D721Med (cell line): ENCODE measurements at places on chromosomes 6 and 20.

DNA sequence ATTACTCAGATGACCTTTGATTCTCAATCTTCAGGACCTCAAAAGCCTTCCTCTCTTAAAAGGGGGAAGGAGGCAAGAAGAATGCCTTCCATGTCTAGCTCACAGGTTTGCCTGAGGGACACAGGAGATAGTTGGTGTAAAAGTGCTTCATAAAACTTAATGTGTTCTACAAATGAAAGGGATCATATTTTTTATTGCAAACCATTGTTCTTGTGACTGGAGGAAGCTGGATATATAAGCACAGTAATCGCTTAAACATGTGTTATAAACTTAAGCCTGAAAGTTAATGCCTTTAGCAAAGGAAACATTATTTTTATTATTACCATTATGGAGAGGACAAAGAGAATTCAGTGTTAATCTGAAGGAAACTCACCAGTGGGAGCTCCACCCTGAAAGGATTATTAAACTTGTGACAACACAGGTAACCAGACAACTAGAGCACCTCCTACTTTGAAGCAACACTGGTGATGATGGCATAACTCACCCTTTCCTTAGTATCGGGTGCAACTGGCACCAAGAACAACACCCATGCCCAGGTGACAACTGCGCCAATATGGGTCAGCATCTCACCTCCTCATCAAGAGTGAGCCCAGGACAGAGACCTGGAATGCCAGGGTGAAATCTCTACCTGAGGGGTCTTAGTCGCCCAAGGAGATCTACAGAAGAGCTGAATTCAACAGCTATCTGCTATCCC, 288.7 kb upstream of the PRDM1 start:
- DNase-seq: no peak

DNA sequence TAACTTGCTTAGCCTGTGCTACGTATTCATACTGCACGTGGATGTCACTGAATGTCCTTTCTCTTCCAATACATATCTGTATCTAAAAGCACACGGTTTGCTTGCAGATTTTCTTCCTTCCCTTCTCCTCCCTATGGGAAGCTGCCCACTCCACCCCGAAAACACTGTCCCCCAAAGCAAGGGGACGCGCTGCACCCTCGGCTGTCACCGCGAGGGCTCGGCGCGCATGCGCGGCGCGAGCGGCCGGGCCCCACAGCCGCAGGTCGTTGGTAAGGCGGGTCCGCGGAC, 659 bp downstream of the TMX4 start:
- DNase-seq: no peak

DNA sequence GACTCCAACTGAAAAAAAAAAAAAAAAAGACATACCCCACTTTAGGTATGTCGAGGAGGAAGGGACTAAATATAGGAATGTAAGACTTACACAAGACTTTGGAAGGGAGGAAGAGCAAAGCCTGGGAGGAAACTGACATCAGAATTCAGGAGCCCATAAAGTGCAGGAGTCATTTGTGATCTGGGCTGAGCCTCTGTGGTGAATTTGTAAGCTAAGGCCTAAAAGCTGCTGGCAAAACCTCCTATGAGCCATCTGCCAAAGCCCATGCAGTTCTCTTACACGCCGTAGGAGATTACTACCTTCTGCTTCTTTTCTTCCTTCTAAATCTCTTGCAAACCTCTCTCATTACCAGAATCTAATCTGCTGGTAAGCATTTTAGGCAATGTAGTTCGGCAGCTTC, 52.0 kb upstream of the THEMIS start:
- peak; percentile 34 for DNase-seq

- DNase-seq: no peak
These were observed 230.6 kb downstream of the ALDH8A1 start for GRCh38 chr6:134719286-134719685.

- no peak for DNase-seq
These were observed 174.3 kb downstream of the SCP2D1 start for GRCh38 chr20:18987781-18988360.

DNA sequence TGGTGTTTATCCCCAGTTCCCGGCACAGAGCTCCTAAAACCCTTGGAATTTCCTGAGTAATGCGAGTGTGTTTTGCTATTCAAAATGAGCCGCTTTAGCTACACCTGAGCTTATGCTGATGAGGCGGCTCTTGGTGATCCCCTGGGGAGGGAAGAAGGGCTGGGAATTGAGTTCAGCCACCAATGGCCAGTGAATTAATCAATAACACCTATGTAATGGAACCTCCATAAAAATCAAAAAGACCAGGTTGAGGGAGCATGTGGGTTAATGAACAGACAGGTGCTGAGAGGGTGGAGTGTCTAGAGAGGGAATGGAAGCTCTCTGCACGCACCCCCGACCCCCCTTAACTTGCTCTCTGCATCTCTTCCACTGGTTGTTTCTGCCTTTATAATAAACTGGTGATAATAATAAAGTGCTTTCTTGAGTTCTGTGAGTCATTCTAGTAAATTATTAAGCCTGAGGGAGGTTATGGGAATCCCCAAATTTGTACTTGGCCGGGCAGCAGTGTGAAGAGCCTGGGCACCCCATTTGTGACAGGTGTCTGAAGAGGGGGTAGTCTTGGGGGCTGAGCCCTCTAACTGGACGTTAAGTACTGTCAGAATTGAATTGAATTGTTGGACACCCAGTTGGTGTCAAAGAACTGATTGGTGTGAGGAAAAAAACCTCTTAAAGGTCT, 24.6 kb upstream of the SERPINB1 start:
- no peak for DNase-seq

GRCh38 chr6:111858347-111858746, 14.9 kb downstream of the FYN start:
- DNase-seq: no peak

DNA sequence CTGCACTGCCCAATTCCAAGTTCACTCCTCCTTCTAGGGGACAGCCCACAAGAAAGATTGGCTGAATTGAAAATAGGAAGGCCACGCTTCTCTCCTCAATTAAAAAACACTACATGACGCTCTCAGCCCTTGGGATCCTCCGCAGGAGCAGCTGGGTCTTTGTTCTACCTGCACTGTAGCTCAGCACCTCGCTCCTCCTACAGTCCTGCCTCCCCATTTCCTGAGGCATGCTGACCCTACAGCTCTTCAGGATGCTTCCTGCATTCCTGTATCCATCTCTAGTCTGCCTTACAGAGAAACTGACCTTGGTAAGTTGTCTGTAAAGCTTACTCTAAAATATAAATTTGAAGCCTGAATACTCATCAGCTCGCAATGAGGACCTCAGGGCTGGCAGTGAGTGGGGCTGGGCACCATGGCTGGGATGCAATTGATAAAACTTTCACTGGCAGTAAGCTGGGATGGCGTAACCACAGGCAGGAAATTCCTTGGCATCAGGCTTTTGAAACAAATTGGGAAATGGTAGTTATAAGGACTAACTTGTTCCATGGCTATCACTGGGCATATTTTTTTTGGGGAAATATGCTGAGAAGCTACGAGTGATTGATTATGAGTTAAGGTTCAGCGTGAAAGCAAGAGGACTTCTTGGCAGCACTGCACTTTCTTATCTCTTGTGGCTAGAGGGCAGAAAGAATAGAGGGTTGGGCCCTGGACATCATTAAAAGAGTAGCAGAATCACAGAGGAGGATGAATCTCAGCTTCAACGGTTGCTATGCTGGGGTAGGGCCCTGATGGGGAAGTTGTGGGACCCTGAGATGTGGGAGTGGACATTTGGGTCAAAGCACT, 11.7 kb upstream of the SIRPB1 start:
- no peak for DNase-seq

DNA sequence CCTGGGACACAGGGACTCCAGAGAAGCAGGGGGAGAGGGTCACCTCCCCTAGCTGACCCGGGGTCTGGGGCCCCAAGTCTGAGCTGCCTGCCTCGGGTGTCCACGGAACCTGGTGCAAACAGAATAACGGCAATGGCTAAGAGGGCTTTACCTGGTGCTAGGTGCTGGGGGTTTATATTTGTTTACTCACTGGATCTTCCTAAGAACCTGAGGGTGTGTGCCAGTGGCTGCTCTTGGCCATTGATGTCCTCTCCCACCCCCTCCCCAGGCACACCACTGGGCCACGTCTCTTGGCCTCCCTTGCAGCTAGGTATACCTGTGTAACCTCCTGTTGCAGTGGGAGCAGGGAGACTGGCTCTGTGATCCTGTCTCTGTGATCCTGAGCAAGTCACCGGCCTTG, 157.9 kb upstream of the MLN start:
- DNase-seq: peak; percentile 1

- DNase-seq: no peak
These were observed 5.5 kb downstream of the ZNF334 start for GRCh38 chr20:46507760-46508407.

DNA sequence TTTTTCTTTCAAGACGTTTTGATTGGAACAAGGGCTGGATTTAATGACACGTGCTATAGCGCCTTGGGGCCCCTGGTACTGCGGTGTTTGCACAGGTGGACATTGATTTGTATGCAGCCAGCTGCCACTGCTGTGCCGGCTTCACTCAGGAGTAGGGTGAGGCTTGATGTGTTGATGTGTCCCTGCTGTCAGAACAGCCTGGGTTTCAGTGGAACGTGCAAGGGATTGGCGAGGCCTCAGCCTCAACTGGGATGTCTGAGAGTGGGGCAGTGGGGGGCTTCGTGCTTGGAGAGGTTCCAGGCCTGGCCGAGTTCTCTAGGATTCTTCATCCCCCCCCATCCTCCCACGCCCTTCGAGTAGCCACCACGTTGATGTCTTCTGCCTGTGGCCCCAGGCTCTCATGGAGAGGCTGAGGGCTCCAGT, 23.0 kb downstream of the PYGB start:
- no peak for DNase-seq

DNA sequence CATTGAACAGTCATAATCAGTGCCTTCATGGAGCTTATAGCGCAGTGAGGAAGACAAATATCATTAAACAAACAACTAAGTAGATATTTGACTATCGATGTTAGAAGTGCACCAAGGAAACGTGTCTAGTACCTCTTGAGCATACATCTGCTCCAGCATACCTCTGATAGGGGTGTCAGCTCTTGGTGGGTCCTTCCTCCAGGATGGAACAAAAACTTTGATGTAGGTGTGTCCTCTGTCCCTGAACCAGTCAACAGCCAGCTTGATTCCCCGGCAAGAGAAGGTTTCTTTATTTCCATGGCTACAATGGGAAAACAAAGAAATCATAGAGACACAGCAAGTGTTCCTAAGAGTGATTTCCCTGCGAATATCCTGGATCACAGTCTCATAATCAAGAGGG, 23.1 kb downstream of the ZC3H12D start:
- no peak for DNase-seq

DNA sequence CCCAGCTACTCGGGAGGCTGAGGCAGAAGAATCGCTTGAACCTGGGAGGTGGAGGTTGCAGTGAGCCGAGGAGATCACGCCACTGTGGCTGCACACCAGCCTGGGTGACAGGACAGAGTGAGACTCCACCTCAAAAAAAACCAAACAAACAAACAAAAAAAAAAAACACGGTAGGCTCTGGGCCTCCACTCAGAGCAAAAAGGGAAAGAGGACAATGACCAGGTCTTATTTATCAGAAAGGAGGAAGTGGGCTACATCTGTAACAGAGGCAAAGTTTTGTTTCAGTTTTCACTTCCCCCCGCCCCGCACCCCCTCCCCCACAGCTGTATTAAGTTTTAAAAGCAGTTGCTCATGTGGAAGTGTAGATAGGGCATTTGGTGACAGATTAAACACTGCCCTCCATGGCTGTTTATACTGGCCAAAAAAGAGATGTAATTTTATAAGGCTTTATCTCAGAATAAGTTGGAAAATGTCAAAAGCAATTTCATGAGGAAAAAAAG, 114.6 kb downstream of the RCAN2 start:
- DNase-seq: no peak

- no peak for DNase-seq
These were observed 99.9 kb upstream of the RIN2 start for GRCh38 chr20:19658137-19658536.

DNA sequence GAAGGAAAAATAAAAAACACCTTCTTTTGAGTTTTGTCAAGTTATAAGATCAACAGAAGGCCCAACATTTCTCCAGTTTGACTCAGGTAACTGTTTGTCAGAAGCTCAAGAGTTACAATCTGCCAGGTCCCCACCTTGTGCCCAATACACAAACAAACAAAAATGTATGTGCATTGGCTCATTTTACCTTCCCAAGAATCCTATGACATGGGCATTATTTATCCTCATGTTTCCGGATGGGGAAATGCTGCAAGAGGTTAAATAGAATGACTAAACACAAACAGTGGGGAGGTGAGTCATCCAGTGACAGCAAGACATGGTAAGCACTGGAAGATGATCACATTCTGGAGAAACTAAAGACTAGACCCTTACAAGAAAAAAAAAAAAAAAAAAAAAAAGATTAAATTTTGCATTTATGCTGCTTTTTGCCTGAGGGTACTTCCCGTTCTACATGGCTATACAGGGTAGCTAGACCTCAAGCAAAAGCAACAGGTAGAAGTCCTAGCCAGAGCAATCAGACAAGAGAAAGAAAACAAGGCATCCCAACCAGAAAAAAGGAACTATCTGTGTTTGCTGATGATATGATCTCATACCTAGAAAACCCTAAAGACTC, 23.6 kb upstream of the ANKRD60 start:
- DNase-seq: no peak

DNA sequence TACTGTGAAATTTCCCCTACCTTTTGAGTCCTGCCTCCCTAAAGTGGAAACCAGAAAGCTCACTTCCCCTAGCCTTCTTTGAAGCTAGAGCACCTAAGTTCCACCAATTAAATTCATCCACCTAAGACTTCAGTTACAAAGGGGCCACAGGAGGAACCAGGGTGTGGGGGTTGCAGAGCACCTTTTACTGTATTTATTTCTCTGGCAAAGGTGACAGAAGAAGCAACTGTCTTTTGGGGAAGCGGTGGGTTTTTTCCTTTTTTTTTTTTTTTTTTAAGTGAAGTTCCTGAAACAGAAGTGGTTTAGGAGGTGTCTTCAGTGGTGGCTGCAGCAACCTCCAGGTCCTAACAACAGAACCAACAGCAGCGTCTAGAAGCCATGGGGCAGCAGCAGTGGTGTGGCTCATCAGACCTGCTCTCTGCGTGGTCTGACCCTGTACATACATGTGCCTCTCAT, 13.1 kb downstream of the PSMB9 start:
- no peak for DNase-seq

DNA sequence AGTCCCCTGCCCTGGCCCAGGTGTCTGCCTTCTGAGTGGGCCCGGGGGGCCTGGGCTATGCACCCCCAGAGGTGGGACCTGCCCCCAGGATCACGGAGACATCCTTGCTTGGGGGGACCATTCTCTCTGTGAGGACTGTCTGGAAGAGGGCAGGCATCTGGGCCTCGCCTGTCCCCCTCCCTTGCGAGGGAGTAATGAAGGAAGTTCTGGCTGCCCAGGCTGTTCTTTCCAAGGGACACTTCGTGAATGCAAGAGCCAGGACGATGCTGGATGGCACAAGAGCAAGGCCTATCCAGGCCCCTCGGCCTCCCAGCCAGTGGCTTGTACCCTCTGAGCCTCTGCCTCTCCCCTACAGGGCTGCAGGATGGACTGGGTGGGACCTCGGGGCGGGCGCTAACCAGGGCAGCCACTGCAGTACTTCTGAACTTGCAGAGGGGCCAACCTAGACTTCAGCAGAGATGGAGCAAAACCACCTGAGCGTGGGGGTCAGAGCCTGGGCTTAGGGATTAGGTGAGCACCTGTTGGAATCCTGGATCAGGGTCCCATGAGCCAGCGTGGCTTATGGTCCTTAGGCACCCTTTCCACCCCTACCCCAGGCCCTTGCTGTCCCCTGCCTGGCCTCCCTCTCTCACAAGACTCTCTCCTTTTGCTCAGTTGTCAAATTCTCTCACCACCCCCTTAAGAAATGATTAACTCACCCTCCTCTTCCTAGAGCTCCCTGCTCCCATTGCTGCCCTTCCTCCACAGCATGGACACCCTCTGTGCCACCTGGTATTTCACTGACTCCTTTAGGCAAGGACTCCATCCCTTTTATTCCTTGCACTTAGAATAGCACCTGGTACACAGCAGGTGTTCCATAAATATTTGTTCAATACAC, 53.2 kb downstream of the CTCFL start:
- DNase-seq: no peak

- no peak for DNase-seq
These were observed 123.9 kb downstream of the MAP3K4 start for GRCh38 chr6:161115468-161115867.
